Spleen (tissue), 13 donors: ENCODE measurements at places on chromosomes 16 and 17. TPM values are rescaled to one million over a fixed set of nuclear protein-coding genes. Genes with fewer than 3 reads are reported as not detected.

- DNase-seq, result no peak
These were observed 117.3 kb upstream of the RCVRN start for GRCh38 chr17:10022416-10022815.

- DNase-seq, result no peak
These were observed 1101.2 kb upstream of the RBFOX1 start for GRCh38 chr16:6231398-6231797.

DNA sequence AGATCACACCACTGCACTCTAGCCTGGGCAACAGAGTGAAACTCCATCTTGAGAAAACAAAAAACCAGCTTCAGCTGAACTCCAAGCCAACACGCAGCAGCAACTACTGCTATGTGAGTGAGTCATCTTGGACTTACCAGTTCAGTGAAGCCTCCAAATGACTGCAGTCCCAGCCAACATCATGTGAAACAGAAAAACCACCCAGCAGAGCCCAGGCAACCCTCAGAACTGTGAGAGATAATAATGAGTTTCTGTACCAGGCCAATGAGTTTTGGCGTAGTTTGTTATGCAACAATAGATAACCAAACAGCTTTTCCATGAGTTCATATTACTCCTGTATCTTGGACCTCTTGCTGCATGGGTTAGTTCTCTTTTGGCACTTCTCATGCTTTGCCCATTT is 23.3 kb downstream of the PHF12 start:
- DNase-seq, result no peak

- DNase-seq, result no peak
These were observed 220.7 kb upstream of the KCNJ16 start for GRCh38 chr17:69854225-69854780.

DNA sequence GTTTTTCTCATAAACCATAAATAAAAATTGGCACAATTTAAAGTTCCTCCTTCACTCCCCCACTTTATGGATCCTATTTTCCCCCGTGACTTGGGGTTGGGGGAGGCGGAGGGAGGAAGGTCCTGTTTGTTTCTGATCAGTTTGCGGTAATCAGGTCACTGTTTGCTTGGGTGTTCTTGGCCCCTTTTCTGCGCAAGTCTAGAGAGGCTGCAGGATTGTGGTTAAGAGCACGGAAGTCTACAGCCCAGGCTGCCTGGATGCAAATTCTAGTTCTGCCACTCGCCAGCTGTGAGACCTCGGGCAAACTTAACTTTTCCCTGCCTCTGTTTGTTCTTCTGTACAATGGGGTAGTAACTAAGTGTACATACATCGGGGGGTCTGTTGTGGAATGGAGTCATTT is 12.1 kb downstream of the ATP2C2 start:
- DNase-seq, result peak; percentile 25

CDH11 gene
- total RNA-seq, result 721 TPM

FMNL1 gene
- total RNA-seq, result 200 TPM

TTLL6 gene
- not detected for total RNA-seq
